ENCODE measurements at places on chromosomes 5 and 9. TPM values are rescaled to one million over a fixed set of nuclear protein-coding genes. Genes with fewer than 3 reads are reported as not detected.

NR2F1-AS1 gene
- total RNA-seq, result 113 TPM

MORN5 gene
- total RNA-seq, result 3.3 TPM

CMYA5 gene
- total RNA-seq, result 9.8 TPM

IL4 gene
- total RNA-seq, result not detected

TMEM174 gene
- not detected for total RNA-seq

PAPPA gene
- total RNA-seq, result 0.36 TPM

MARVELD2 gene
- total RNA-seq, result 1.9 TPM

NTRK2 gene
- 349 TPM for total RNA-seq

MUSK gene
- total RNA-seq, result not detected

DNA sequence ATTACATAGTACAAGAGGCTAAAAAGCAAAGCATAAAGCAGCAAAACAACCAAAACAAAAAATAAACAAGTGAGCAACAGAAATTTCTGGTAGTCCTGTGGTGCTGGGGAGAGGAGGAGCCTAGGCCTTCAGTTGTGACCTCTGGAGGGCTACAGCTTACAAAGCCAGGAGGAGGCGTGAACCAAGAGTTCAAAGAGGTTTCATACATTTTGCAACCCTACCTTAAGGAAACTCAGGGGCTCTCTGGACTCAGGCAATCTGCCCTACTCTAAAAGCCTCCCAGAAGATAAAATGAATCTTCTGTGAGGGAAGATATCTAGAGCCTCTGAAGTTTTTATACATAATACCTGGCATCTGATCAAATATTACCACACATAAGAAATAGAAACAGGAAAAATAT, 187.4 kb downstream of the AGTPBP1 start:
- DNase-seq, result no peak

DNA sequence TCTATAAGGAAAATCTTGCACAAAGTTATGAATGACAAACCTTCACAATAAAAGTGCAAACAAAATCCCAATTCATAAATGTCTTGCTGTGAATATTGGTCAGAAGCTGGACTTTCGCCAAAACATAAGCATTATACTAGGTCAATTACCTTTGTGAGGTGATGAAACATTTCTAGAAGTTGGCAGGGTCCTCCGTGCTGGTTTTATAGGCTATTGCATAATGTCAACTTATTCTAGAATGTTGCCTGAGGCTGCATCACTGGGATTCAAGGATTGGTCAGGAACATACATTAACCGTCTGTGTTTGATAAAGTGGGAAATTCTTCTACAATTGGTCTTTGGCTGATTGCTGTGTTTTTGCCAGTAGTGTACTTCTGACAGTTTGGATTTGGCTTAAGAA, 49.8 kb upstream of the PALM2AKAP2 start:
- no peak for DNase-seq

DNA sequence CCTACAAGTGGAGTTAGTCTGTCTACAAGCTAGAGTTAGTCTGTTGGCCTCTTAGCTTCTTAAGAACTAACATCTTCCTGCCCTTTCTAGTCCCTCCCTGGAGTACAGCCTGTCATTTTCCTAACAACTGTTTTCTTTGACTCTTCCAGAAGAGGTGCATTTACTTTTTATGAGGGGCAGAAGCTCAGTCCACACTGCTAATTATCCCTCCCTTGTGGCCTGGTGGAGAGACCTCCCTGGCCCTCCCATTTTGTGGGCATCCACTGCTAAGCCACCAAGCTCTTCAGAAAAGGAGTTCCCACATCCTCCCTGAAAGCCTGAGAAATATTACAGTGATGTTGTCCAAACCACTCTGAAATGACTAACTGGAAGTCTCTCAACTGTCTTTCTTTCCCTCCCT, 8.0 kb downstream of the MAP1B start:
- no peak for DNase-seq

DNA sequence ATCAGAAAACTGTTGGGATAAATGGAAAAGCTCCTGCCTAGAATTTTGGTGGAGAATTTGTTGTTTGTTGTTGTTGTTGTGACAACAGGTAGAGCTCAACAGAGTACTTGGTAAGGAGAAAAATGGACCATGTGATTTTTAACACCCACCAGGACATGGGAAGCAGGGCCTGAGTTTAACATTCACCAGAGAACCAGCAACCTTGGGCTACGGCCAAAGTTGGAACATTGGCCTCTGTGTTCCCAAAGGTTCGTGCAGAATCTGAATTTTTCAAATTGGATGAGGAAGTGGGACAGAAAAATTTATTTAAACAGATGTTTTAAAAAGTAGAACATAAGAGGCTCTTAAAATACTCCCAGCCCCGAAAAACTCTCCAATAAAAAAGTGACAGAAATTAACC, 127.0 kb downstream of the GNA14 start:
- peak; percentile 76 for DNase-seq

DNA sequence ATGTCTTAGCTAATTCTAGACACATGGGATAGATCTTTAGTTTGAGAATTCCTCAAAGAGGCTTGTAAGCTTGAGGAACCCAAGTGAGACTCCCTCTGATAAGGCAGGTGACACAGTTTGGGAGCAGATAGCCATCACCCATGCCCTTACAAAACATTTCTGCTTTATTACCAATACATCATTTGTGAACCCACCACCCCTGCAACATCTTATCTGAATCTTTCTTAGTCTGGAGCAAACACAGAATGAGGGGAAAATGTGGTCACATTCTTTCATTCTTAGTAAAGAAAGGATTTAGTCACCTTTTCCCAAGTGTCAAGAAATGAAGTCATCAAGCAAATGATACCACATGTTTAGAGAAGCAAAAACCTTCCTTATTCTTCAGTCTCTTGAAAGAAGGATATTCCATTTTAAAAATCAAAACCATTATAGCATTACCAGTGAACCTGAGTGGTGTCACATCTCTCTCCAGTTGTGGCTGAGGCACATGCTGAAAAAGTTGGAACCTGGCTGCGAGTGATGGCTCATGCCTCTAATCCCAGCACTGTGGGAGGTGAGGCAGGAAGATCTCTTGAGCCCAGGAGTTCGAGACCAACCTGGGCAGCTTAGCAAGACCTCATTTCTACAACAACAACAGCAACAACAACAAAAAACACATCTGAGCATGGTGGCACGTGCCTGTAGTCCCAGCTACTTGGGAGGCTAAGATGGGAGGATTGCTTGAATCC, 65.9 kb downstream of the PRKACG start:
- no peak for DNase-seq

- DNase-seq, result no peak
Measured at GRCh38 chr9:93479726-93480125, 26.3 kb upstream of the FAM120AOS start.

- DNase-seq, result no peak
Measured at GRCh38 chr5:160272264-160272663, 40.1 kb downstream of the CCNJL start.

- DNase-seq, result no peak
Measured at GRCh38 chr5:42950456-42951292, 89.4 kb downstream of the ANXA2R start.

- DNase-seq, result no peak
Measured at GRCh38 chr9:97527626-97528528, 26.4 kb downstream of the TMOD1 start.

GRCh38 chr5:75552764-75553163, 41.1 kb downstream of the POLK start:
- DNase-seq, result no peak

DNA sequence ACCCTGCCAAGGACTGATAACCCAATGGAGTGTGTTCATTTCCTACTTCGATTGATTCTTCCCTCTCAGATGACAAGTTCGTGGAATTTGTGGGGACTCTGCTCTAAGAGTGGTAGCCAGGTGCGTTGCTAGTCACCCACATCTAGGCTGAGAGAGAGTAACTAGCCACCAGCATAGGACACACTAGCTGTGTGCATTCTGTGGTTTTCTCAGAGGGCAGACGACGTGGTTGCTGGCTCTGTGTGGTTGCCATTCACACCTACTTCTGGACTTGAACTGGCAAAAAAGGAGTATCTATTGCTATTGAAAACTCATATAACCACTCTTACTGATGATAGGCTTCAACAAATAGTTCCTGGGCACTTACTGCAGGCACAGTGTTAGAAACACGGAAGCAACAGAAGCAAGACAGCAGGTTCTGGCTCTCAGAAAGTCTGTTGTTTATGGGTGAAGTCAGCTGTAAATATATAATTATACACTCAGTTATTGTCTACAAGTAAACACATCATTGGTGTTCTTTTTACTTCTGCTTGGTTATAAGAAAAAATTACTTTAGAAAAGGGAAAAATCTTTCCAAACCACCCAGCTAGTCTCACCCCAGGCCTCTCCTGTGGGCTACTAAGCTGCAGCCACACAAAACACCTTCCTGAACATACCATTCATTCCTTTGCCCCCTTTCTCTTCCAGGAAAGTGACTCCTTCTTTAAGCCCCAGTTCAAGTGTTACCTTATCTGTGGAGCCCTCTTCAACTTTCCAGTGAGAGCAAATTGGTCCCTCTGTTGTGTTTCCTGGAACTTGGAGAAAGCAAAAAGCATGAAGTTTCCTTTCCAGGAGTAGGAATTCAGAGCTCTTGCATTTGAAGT, 151.1 kb upstream of the HAPLN1 start:
- no peak for DNase-seq

- DNase-seq, result no peak
Measured at GRCh38 chr5:77426670-77427069, 65.4 kb downstream of the WDR41 start.
